ENCODE measurements at places on chromosomes 13 and 19. TPM values are rescaled to one million over a fixed set of nuclear protein-coding genes. Genes with fewer than 3 reads are reported as not detected.

The COMP gene
- 14.0 TPM for total RNA-seq

The ZNF317 gene
- 17.1 TPM for total RNA-seq

The CGB2 gene
- not detected for total RNA-seq

The PCDH17 gene
- total RNA-seq = 4.6 TPM

The SYNE4 gene
- total RNA-seq = 0.98 TPM

The ADM5 gene
- total RNA-seq = 4.3 TPM

The CD70 gene
- not detected for total RNA-seq

The CEACAM20 gene
- total RNA-seq = not detected

The IFNL3 gene
- not detected for total RNA-seq
